ENCODE measurements at places on chromosomes 1 and 21.

GRCh38 chr21:15222707-15223106, 157.9 kb upstream of the NRIP1 start:
- DNase-seq = no peak

- no peak for DNase-seq
Observed at GRCh38 chr1:164759979-164760469, 201.0 kb downstream of the PBX1 start.

- no peak for DNase-seq
Observed at GRCh38 chr1:1084372-1085170, 10.5 kb upstream of the RNF223 start.

DNA sequence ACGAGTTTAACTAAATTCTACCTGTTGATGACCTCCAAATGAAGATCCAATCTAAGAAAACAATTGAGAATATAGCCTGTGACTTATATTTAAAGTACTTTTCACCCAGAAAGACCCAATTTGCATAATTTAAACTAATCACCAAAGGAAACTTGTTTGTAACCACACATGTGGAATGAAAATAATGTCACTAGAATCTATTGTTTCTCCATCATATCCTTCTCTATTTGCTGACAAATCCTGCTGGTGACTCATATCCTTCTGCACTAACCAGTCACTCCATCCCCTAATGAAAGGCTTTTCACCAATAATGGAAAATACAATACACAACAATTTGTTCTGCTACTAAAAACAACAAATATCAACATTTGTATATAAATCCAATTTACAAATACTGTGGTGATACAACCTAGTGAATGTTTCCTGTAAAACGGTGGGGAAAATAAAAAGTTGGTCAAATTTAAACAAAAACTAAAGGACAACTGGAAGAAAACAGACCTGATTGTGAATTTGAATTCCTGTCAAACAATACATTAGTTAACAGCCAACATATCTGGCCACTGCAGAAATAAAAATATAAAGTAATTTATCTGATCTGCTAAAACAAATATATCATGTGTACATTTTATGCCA, 6.5 kb downstream of the PTP4A2 start:
- no peak for DNase-seq

DNA sequence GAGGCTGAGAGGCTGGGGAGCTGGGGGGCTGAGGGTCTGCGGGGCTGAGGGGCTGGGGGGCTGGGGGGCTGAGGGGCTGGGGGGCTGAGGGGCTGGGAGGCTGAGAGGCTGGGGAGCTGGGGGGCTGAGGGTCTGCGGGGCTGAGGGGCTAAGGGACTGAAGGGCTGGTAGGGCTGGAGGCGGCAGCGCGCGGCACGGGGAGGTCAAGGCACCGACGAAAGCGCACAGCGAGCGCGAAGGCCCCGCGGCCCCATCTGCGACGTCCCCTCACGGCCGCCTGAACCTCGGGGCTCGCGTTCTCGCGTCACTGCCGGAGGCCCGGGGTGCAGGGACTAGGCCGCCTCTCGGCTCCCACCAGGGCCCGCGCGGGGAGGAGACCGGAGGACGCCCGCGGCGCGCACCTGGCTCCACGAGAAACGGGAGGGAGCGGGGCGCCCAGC, 356 bp downstream of the INTS11 start:
- DNase-seq = no peak

DNA sequence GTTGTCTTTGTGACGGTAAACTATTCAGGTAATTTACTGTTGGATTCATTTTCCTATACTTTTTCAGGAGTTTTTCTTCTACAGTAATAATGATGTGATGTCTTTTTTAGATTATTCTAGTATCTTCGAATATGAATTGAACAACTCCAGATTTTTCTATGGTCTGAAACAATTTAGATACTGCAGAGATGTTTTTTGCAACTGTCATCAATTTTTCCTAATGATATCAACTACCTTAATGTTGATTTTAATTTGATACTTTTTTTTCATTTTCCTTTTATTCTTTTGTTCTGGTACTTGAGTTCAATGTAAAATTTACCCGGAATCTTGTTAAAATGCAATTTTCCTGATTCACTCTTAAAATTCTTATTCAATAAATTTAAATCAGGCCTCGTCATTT, 110.4 kb downstream of the KCNT2 start:
- no peak for DNase-seq

DNA sequence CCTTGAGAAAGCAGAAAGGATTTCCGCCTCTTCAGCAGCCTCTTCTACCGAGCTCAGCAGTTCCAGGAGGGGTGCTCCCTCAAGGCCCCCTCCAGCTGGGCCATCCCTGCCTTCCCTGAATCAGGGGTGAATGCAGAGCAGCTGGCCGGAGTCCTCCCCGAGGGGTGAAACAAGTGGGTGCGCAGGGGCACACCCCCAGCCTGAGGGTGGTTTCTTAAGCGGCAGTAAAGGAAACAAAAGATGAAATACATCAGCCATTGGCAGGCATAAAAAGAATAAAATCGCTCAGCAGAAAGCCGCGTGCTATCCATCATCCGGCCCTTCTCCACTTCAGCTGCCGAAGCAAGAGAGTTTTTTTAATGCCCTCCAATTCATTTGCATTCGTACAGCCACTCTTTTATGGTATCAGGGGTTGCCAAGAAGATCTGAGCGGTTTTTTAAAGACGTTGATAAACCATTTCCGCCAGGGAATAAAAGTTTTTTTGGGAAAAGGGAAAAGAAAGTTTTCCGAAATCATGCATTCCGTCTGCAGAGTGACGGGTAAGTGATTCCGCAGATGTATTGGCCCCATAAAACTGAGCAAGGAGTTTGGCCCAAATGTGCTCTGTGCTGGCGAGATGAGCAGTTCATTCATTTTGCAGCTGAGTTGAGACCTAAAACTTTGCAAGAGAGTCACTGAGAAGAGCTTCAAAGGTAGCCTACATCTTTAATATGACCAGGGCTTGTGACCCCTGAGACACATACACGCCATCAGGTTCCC, 73.7 kb upstream of the ZC3H12A start:
- DNase-seq = no peak

DNA sequence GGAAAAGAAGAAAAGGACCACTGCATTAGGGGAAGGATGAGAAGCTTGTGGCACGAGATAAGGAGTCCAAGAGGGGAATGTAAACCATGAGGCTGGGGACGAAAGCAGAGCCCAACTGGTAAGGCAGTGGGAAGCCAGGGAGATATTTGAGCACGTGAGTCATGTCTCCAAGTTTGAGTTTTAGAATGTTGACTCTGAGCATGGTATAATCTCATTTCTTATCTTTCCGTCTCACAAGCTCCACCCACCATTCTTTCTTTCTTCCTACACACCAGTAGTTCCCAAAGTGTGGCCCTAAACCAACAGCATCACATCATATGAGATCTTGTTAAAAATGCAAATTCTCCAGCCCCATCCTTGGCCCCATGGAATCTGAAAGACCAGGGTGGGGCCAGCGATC, 145.3 kb downstream of the PLPP3 start:
- DNase-seq = no peak

GRCh38 chr1:223201967-223202366, 58.9 kb upstream of the TLR5 start:
- DNase-seq = no peak

Data from naive thymus-derived CD8-positive, alpha-beta T cell (primary cell).